ENCODE measurements at places on chromosomes 5 and 9.
A peak's percentile ranks its signal among the peaks of the same experiment; 100 is the strongest.

GRCh38 chr5:79229357-79230174, 6.4 kb upstream of the JMY start:
- peak; percentile 44 for DNase-seq

DNA sequence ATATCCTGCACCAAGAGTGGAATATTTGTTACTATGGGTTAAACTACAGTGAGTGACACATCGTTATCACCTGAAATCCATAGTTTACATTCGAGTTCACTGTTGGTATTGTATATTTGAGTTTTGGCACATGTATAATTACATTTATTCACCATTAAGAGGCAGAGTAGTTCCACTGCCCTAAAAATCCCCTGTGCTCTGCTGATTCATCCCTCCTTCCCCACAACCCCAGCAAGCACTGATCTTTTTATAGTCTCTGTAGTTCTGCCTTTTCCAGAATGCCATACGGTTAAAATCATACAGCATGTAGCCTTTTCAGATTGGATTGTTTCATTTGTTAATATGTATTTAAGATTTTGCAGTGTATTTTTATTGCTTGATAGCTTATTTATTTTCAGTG, 495.2 kb downstream of the DIRAS2 start:
- no peak for DNase-seq

DNA sequence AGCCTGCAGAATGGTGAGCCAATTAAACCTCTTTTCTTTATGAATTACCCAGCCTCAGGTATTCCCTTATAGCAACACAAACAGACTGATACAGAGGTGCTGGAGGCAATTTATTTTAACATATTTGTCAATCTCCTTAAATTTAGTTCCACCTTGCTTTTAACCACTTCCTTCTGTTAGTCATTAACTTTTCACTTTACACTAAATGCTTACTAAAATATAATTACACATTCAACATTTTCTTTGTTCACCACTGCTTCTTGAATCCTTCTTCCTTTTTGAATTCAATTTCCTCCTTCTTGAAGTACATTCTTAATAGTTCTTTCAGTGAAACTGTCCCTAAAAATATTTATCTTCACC, 39.4 kb downstream of the LYRM7 start:
- DNase-seq, result no peak

DNA sequence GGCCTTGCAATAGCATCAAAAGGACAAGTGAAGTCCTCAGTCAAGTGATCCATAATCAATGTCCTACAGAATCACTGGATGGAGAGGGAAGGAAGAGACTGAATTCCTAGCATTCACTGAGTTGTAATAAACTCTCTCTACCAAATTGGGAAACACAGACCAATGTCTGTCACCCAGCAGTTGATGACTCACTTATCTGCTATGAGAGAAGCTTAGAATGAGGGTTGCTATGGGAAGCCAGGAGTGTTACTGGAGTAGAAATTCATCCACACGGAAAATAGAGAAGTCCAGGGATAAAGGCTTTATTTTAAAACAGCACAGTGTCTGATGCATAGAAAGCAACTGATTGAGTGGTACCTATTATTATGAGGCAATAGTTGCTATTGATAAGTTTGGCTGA, 407.4 kb downstream of the BRINP1 start:
- DNase-seq, result no peak

GRCh38 chr9:135769489-135770202, 67.7 kb downstream of the KCNT1 start:
- no peak for DNase-seq

GRCh38 chr5:50969151-50970031, 303.0 kb downstream of the PARP8 start:
- peak; percentile 12 for DNase-seq

DNA sequence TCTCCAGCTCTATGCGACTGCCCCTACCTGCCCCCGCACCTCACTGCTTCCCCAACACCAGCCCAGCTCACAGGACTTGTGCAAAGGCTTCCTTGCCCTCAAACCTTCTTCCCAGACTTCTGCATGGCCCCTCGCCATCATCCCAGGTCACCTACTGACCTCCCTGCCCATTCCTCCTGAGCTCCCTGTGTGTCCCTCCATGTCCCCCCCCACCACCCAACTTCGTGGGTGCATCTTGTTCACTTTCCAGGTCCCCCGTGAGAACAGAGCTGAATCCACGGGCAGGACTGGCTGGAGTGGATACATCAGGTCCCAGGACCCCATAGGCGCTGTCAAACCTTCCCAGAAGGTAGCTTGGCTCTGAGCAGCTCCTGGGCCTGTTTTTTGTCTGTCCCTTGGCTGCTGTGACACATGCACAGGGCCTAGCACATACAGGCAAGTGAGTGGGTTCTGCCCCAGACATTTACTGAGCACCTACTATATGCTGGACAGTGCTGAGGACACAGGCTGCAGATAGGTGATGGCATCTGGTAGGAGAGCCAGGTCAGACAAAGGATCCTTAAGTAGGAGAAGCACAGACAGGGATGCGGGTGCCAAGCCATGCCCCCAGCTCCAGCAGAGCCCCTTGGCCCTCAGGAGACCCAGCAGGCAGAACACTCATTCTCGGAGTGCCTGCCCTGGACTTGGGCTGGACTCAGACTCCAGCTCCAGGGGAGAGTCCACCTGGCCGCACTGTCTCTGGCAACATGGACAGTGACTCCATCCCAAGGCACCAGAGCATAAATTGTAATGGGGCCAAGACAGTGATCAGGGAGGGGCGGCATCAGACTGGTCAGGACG, 15.0 kb downstream of the NINJ1 start:
- no peak for DNase-seq

DNA sequence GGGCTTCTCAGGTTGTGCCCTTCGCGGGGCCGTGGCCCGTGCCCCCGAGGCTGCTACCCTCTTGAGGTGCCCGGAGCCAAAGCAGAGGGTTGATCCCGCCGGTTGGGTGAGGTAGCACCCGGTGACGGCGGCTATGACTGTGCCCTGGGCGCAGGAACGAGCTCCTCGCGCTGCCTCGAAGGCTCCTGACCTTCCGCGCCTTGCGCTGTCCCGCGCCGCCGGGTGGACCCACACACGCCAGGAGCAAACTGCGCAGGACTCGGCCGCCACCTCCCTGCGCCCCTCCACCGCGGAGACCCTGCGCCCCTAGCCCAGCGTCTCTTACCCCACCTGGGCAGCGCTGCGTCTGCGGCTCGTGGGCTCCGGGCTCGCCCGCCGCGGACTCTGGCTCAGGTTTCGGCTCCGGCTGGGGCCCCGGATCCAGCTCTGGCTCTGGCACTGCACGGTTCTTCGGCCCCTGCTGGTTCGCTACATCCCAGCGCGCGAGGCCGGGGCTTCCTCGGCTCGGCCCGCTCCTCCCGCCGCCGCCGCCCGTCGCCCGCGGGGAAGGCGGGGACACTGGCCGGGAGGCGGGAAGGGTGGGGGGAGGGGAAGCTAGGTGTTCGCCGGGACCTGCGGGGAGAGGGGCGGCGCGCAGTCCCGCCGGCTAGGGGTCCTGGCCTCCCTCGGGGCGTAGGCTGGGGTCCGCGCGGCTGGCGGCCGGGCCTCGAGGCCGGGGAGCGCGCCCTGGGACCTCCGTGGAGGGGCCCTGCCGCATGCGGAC, 5.4 kb upstream of the PITX1 start:
- peak; percentile 56 for DNase-seq

GRCh38 chr5:93122446-93122845, 458.6 kb downstream of the NR2F1-AS1 start:
- DNase-seq, result no peak

DNA sequence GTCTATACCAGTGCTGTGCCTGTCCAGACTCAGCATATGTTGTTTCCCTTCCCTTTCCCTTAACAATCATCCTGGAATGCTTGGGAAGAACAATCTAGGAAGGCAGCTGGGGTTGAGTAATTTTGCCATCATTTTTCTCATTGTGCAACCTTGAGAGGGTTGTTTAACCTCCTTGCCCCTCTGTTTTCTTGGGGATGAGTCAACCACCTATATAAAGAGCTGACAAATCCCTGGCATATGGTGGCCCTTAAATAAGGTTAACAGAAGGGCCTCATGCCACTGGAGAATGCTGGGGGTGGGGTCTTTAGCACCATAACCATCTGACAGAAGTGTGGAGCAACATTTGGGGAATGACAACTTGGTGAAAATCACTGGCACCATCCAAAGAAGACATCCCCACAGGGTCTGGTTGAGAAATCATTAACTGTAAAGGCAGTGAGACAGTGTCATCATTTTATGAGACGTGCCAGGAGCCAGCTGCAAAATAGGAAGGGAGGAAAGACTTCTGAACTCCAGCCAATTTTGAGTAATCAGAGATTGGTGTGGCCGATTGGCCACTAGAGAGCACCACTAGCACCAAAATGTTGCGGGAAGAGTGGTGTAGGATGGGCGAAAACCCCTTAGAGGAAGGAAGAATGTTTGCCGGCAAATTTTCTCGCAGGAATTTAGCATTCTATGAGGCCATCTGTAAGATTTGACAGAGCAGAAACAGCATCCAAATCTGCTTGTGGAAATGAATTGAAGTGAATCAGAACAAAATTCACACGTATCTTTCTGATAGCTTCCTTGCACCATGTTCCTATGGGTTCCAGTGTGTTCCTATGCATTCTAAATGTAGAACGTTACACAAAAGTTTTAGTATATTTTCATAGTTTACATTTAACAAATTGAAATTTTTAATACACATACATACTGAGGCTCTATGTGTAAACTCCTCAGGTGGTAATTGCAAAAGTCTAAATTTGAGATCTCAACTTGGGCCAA, 113.8 kb downstream of the MSX2 start:
- DNase-seq, result no peak

- no peak for DNase-seq
Observed at GRCh38 chr9:127119320-127119709, 3.1 kb downstream of the ANGPTL2 start.

- DNase-seq, result no peak
Observed at GRCh38 chr9:89544279-89544661, 46.4 kb upstream of the SEMA4D start.

- DNase-seq, result no peak
Observed at GRCh38 chr9:136309101-136309801, 5.4 kb upstream of the CCDC187 start.

DNA sequence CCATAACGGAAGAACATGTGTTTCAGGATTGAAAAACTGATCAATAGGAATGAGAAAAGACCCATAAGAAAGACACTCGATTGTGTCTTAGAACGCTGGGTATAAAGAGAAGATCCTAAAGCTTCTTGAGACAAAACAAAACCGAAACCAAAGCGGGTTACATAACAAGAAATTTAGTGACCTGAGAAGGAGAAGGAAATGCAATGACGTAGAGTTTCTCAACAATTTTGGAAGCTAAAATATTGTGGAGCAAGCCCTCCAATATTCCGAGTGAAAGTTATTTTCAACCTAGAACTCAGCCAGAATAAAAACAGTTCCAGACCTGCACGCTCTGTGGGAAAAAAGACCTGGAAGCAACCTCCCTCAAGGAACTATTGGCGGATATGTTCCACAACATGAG, 81.9 kb upstream of the FREM1 start:
- no peak for DNase-seq

GRCh38 chr9:96327694-96328352, 25.8 kb upstream of the HSD17B3 start:
- DNase-seq, result peak; percentile 57

DNA sequence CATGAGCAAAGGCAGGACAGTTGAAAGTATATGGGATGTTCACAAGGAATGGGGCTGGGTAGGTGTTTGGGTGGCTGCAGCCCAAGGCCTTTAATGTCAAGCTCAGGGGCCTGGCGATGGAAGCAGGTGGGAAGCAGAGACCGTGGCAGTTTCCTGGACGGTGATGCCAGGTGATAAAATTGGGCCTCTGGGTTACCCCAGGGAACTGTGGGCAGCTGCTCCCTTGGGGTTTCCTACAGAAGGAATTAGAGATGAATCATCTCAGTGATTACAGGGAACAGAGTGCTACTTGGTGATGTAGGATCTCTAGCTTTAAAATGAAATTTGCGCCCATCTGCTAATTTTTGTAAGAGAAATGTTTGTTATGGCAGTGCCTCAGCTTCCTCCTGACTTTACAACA, 39.2 kb downstream of the TSTD2 start:
- no peak for DNase-seq

- DNase-seq, result no peak
Observed at GRCh38 chr5:4023091-4023752, 427.6 kb downstream of the IRX1 start.

DNA sequence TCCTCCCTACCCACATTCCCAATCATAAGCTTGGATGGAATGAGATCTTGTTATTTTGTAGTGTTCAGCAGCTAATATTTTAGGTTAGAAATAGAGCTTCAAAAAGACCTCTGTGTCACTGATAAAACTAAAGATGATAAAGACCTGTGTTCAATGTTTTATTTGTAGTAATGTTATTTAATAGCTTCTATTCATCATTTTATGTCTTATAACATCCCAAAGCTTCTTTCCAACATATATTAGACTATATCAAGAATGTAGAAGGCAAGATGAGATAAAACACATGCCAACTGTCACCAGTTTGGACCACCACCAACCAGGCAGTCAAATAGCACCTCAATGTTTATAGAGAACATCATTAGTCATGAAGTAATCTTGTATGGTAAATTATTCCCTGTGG, 409.5 kb upstream of the ITGA1 start:
- no peak for DNase-seq

DNA sequence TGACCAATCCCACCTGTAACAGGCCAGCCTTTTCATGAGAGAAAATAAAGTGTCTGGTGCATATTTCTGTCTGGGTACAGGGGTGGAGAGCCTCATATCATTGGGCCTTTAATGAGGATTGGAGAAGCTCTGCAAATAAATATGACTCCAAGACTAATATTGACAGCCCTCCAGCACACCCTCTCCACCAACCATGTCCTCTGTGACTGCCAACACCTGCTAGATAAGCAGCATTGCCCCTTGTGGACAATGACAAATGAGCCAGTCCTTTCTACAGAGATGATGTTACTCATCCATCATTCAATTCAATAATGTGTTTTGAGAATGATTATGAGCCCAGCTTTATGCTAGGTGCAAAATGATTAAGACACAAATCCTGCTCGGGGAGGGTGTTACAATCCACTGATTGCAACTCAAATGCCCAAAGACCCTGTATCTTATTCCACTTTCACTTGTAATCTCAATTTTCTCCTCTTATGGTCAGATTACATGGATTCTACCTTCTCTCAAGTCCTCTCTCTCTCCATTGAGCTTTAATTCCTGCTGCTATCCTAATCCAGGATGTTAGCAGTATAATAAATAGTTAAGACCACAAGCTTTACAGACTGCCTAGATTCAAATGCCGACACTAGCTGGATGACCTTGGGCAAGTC, 2.1 kb upstream of the GFRA3 start:
- peak; percentile 8 for DNase-seq

DNA sequence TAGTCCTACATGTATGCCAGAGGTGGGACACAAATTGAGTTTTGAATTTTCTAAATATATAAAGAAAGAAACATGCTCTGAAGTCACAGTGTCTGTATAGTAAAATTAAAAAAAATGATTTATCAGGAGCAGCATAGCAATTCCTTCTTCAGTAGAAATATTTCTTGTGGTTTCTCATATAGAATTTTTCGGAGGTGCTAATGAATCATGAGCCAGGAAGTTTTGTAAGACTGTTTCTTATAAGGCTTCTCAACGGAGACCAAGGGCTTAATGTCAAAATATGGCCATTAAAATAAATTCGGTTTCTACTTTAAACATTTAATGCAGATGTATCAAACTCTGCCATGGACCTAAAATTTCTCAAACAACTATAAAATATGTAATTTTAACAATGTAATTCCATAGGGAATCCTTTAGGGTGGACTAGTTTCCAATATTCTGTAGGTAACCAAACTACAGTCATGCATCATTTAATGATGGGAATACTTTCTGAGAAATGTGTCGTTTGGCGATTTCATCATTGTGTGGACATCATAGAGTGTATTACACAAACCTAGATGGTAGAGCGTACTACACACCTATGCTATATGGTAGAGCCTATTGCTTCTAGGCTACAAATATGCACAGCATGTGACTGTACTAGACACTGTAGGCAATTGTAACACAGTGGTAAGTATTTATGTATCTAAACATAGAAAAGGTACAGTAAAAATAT, 66.3 kb downstream of the ANKRD55 start:
- DNase-seq, result no peak

All from activated CD4-positive, alpha-beta T cell treated with anti-CD3 and anti-CD28 coated beads for 36 hours (primary cell).